ENCODE measurements at places on chromosomes 2 and 18.
A peak's percentile ranks its signal among the peaks of the same experiment; 100 is the strongest.

DNA sequence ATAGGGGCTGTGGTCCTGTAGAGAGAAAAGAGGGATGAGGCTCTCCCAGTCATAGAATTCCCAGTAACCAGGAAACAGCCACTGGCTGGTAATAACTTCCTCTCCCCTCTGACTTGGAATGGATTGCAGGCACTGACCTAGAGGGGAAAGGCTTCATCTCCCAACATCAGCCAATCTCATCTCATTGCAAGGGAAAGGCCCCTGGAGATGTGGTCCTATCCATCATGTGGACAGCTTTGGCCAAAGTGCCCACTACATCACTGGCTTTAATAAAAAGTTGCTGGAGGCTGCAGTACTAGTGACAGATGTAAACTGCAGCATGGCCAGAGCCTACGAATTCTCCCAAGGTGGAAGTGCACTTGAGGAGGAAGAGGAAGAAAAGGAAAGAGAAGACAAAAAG is 820.5 kb upstream of the CELF4 start:
- DNase-seq: no peak

DNA sequence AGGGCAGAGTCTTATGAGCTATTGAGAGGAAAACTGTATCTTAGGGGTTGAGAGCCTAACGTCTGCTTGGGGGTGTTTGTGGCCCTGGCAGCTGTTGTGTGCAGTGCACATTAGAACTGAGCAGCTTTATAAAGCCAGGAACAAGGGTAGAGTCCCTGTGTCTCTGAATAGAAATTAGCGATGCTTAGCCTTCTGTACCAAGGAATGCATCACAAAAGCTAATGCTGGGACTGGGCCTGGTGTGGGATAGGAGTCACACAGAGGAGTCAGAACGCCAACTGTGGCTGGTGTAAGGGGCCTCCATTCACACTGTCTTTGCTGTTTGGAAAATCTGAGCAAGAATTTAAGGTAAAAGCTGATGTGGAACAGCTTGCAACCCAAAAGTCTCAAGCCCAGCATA is 283.2 kb downstream of the SOX11 start:
- DNase-seq: no peak

GRCh38 chr2:18436503-18437005 is 123.9 kb downstream of the RDH14 start:
- peak; percentile 64 for DNase-seq

- no peak for DNase-seq
These were observed 130.9 kb downstream of the NCOA1 start for GRCh38 chr2:24621779-24622538.
